Lower lobe of right lung (tissue), 2 donors: ENCODE measurements at places on chromosomes 13 and 19. TPM values are rescaled to one million over a fixed set of nuclear protein-coding genes. Genes with fewer than 3 reads are reported as not detected.

DNA sequence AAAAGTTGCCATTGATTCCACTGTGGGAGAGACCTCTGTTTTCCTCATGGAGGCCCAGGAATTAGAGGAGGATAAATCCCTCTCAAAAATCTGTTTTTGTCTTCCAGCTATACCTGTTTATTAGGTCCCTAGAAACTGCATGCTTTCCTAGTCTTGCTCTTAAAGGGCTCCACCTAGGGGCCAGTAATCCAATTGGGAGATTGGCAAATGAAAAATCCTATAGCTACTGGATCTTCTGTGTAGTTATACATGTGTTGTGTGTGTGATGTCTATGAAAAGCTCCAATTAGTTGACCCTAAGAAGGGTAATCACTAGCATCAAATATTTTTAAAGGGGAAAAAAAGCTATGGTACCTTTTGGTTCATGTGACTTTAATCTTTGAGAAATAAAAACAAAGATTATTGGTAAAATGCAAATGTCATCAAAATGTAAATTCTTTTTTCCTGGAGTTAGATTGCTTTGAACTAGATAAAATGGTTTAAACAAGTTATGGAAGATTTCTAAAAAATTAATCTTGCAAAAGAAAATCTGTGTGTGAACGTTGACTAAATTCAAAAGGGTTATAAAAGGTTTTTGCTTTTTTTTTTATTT is 63.4 kb upstream of the C1QTNF9B start:
- no peak for DNase-seq

DNA sequence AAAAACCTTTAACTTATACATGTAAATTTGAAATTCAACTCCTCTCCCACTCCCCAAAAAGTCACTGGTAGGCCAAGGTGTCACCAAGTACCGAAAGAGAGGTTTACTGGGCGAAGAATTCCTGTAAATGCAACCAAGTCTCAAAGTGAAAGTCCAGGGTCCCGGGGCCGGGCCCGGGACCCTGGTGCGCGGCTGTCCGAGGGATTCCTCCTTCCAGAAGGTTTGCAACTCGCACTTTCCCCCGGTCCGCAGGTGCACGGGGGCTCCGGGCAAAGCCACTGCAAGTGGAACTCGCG is 1.1 kb downstream of the STK24 start:
- no peak for DNase-seq

- DNase-seq: no peak
These were observed 755 bp upstream of the ZNF726 start for GRCh38 chr19:23913931-23914330.

DNA sequence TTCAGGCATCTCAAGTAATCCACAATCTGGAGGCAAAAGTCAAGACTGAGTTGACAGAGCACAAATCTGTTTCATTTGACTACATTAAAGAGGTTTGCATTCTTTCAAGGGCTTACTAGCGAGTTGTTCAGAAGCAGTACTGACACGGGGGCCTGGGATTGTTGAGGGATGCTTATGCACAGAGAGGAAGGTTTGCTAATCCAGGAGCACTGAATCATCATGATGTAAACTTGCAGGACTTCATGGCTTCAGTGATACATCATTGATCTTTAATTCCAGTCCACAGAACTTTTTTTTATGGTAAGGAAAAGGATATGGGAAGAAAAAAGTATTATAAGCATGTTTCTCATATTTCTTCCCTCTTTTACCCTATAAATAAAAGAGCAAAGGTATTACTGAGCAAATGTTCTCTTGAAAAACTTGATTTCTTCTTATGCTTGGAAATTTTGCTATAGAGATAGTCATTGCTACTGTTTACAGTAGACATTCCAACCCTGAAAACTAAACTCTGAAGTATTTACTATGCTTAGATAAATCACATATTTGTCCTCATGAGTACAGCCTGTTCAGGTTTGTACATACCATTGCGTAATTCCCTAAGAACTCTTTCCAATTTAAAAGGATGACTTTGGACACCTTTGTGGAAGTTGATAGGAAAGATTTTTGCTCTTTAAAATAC is 65.8 kb upstream of the KPNA3 start:
- DNase-seq: no peak

DNA sequence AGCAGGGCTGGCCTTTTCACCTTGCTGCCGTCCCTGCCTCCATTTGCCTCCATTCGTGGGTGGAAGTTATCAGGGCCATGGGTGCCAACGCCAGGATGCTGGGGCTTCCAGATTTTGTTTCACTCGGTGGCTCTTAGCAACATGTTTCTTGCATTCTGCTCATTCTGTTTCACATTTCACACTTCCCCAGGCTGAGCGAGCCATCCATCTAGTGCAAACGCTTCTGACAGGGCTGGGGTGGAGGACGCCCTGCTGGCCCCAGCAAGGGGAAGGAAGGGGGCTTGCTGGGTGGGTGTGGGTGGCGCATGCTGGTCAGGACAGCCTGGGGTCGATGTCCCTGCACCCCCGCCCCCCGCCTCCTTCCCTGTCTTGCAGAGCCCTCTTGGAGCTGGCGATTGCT is 165.2 kb downstream of the URI1 start:
- DNase-seq: no peak

KCNN4 gene
- total RNA-seq: 3.6 TPM
